NCI-H526 (cell line): ENCODE measurements at places on chromosomes 3 and 15.

GRCh38 chr3:171950373-171950772, 89.0 kb upstream of the FNDC3B start:
- no peak for DNase-seq

DNA sequence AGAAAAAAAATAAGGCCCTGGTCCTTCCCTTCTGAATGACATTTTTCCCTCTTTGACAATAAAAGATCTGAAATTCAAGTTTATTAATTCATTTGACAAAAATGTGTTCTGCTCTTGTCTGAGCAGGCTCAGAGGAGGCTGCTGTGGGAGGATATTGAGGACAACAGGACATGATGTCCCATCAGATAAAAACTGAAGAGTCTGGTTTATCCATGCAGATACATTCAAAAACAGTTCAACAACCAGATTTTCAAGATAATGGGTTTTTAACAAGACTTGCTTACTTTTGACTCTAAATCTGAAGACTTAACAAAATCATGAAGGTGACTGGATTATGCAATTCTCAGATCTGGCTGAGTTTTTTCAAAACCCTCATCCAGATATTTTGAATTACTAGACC, 36.9 kb upstream of the STRIT1 start:
- DNase-seq = no peak

- DNase-seq = no peak
Measured at GRCh38 chr15:29731865-29732264, 90.4 kb downstream of the TJP1 start.

GRCh38 chr3:24812116-24812515, 317.5 kb upstream of the THRB start:
- DNase-seq = no peak

- no peak for DNase-seq
Measured at GRCh38 chr3:86995537-86995936, 4.6 kb upstream of the VGLL3 start.

DNA sequence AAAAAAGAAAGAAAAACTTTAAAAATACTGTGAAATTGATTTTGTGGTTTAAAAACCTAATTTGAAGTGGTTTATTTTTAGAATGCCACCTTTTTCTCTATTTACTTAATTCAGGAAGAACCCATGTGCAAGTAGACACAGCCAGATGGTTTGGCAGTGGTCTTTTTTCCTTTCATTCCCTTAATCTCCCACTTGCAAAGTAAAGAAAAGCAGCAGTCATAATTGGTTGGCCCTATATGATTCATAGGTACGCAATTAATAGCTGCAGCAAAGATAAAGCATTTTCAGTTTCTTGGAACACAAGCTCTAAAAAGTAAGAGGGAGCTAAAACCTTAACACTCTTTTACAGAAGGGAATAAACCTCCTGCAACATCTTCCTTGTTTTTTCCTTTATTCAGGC, 115.3 kb downstream of the MECOM start:
- DNase-seq = no peak

- DNase-seq = no peak
Measured at GRCh38 chr3:94671078-94671477, 608.2 kb downstream of the NSUN3 start.

GRCh38 chr3:116034794-116035193, 410.5 kb downstream of the LSAMP start:
- no peak for DNase-seq

DNA sequence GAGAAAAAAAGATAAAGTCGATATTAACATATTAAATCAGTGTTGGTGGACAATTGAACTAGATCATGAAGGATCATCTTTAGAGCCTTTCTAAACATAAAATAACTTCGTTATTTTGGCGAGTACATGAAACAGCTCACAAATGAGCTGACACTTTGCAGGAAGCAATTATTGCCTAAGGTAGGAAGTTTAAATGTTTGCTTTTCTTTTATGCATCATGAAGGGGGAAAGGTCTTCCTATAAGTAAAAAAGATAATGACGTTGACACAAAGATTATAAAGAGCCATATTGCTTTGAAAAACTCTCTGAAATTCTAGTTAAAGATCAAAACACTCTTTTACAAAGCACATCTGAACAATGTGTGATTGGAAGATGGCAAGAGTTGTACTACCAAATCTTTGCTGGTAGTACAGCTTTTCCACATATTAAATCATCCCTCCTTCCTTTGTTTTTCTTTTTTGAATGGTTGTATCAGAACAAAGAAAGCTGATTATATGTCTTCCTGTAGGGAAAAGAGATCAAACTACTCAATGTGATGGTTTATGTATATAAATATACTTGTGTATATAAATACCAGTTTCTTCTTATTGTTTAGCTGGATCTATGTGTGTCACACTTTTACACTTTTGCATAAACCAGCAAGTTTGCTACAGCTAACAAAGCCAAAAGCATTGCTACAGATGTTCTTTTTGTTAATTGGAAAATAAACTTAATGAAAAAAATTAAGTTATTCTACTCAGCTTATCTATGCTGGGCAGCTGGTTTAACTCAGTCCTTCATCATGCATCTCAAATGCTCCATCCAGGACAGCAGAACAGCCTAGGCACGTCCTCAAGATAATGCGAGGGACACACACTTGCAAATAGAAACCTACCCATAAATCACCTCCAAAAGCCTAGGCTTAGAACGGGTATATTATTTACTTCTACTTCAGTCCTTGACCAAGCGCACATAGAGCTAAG, 850.8 kb upstream of the ROBO1 start:
- no peak for DNase-seq

DNA sequence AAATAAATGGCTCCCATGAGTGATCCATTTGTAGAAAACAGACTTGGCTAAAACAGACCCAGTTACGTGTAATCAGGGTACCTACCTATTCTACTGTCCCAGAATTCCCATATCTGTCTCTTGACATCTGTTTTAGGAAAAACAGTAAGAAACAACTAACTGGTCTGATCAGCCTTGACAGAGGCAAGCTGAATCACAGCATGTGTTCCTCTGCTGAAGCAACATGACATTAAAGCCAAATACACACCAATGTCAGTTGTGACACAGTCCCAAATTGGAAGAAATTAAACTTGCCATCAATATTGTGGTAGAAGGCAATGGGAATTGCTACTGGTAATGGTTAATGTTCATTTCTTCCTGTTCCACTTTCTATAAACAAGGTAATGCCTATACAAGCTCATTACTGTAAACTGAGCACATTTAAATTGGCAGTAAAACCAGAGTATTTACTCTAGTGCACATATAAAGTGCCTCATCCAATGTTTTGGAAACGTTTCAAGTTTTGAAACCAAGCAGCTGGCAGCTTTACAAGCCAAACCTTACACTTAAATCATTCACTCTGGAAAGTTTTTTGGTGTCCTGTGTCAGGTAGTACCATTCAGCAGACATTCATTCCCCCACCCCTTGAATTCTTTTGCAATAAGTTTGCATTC, 27.0 kb downstream of the ALDH1A2 start:
- peak; percentile 13 for DNase-seq

GRCh38 chr3:146380046-146380445, 89.3 kb downstream of the PLSCR2 start:
- no peak for DNase-seq
